ENCODE measurements at places on chromosomes 12 and 14. TPM values are rescaled to one million over a fixed set of nuclear protein-coding genes. Genes with fewer than 3 reads are reported as not detected.
A peak's percentile ranks its signal among the peaks of the same experiment; 100 is the strongest.

Gene BTG1
- 58.0 TPM for polyA plus RNA-seq

Gene DPY19L2
- polyA plus RNA-seq = 12.6 TPM

Gene MIP
- 0.24 TPM for polyA plus RNA-seq

- DNase-seq = no peak
Observed at GRCh38 chr12:124658806-124659402, 91.5 kb upstream of the NCOR2 start.

DNA sequence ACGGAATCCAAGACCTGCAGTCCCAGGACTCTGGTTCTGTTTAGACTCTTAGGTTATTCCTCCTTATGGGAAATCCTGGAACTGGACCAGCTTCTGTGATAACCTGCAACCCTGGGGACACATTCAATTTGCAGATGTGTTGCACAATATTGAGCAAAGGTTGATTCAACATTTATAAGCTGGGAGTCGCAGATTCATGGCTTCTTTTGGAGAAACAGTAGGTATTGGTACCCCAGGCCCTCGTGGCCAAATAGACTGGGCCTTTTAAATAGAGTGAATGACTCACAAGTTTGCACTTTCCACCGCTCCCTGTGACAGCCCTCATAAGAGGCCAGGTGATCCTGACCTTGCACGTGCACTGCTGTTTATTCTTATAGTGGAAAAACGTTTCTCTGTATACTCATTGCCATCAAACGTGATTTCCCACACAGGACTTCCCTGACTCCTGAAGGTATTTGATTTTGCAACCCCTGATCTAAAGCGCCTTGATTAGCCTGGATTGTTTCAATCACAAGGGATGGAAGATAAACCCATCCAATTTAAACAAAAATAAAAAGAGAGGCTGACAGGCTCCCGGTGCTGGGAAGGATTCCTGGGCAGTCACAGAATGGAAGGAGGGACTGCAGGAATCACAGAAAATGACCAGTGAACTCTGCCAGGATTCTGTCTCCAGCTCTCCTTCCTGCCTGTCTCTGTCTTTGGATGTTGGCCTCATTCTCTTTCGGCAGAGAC is 98.0 kb downstream of the VCPKMT start:
- peak; percentile 86 for DNase-seq

DNA sequence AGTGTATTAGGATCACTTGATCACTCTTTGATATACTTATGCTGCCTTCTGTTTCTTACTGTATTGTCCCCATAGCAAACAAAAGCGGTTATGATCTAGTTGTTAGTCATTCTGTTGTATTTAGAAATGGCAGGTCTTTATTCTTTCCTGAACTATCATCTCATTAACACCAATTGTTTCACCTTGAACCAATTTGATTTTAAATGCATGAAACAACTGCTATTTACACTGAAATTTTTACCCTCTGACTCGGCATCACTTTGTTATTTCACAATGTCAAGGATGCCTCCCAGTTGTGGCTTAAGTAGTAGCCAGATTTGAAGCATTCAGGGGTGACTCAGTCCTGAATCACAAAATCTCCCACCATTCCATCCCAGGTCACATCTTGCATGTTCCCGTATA is 303.5 kb downstream of the EGLN3 start:
- DNase-seq = no peak

GRCh38 chr14:74492776-74493342 is at the start of gene NPC2:
TSS of gene NPC2 (minus strand) at chr14:74493305. CDS start at chr14:74493274, 31 bp downstream.
- DNase-seq = no peak

DNA sequence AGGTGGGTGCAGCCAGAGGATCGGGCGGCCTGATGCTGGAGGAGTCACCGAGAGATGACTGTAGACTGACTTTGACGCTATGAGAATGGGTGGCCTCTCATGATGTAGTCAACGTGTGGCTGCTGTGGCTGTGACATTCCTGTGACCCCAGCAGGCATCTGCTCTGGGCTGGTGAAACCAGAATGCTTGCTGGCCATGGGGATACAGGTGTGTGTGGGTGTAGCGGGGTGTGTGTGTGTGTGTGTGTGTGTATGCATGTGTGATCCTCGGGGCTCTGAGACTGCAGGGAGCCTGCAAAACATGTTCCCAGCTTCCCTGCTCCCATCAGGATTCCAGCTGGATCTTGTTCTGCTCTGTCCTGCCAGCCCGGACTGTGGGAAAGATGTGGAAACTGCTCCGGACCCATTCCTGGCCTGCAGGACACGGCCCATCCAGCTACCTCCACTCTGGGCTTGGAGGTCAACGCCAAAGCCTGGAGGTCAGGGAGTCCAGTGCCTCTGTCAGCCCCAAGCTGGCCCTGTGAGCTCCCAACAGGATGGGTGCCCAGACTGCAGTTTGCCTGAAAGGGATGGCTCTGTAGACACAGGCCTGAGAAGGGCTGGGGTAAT is 18.8 kb upstream of the HHIPL1 start:
- DNase-seq = no peak

- DNase-seq = no peak
Observed at GRCh38 chr12:122843455-122843854, 8.2 kb downstream of the HIP1R start.

- no peak for DNase-seq
Observed at GRCh38 chr14:54920052-54920451, 17.4 kb upstream of the GCH1 start.

DNA sequence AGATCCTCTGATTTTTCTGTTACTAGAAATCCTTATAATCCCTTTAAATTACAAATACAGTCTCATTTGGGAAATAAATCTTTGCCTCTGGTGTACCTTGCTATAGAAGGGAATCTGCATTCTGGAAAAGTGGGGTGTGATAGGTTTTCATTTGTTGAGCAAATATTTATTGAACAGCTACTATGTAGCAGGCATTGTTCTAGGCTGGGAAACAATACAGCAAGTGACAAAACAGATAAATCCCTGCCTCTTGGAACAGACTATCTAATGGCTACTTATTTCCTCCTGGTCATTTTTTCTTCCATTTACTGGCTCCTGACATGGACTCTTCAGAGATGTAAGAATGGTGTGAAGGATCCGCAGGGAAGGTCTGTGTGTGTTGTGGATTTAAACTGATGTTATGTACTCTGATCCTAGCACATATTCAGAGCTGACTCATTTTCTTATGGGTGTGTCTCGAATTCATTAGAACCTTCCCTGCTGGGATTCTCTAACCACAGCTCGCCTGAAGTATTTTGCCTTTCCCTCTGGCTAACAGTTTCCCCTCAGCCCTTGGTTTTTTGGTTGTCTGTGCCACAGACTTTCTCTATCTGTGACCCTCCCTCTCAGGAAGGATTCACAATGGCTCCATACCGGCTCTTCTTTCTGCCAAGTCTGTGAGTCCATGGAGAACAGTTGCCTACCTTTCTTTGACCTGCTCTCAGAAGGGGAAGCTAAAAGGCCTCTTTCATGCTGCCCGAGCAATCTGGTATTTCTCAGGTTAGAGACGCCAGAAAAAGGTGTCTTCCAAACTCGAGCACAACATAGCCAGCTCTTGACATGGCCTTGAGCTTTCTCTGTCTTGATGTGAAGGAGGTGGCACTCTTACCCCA is 53.7 kb downstream of the TMTC2 start:
- no peak for DNase-seq

DNA sequence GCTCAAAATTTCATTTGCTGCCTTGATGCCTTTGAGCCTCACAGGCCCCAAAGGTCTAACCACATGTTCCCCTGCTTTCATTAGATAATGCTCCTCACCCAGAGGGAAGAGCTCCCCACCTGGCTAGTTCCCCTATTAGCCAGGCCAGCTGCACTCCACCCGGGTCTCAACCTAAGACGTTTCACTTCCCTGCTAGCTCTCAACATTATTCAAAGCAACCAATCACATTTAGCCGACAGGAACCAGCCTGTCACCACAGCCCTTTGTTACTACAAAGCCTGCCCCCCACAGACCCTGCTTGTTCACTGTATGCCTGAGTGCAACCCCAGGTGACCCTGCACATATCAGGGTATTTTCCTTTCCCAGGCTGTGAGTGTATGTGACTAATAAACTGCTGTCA is 78.6 kb downstream of the SLC15A5 start:
- DNase-seq = no peak

Measured in large intestine (tissue), 12 donors.